Vagina (tissue), 2 donors: ENCODE measurements at places on chromosomes 13 and 19.

GRCh38 chr13:98055623-98056022 lies 87.3 kb upstream of the FARP1 start:
- DNase-seq: no peak

GRCh38 chr19:5017235-5017634 lies 48.3 kb downstream of the KDM4B start:
- no peak for DNase-seq

- no peak for DNase-seq
Observed at GRCh38 chr13:102556806-102557205, 40.0 kb upstream of the TPP2 start.

DNA sequence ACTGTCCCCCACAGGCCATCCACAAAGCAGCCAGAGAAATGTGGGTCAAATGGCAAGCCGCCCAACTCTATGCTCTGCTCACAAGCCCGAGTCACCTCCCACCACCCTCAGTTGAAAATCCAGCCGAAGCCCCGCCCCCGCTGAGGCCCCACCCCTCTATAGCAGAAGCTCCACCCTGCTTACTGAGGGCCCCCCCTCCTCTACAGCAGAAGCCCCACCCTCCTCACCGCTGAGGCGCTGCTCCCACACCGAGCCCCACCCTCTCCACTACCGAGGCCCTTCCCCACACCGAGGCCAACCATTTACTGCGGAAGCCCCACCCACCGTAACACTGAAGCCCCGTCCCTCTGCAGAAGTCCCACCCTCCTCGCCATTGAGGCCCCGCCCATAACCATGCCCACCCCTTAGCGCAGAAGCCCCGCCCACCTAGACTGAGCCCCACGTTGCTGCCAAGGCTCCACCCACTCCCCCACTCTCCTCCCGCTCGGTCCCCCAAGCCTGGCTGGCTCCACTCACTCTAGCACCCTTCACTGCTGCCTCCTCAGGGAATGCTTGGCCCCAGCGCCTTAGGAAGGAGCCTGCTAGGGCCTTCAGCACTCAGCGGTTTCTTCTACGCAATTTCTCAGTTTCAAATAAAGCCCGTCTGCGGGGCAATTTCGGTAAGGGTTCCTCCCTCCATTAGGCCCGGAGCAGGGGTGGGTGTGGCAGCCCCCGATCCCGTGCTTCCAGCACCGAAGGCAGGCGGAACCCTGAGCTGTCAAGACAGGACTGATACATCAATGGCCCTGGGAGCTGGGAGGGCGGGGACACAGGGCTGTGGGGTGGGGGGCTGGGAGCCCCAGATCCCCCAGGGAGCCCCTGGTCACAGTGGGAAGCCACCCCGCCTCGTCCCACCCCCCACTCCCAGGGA lies 9.0 kb upstream of the MYDGF start:
- DNase-seq: no peak

DNA sequence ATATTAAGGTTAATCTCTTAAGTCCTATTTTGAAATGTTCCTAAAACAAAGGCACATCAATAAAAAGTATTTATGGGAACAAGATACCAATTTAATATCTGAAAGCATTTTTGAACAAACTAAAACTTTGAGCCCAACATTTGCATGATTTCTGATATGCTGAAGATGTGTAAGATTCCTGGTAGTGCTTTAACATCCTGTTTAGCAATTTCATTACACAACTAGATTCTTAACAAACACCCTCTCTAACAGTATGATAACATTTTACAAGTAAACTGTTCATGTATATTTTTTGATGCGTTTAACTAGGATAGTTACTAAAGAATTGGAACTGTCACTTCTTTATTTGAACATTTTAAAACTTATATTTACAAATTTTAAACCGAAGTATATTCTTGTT lies 63.9 kb downstream of the DACH1 start:
- no peak for DNase-seq

- no peak for DNase-seq
Observed at GRCh38 chr13:37899753-37900152, 30.2 kb upstream of the TRPC4 start.

DNA sequence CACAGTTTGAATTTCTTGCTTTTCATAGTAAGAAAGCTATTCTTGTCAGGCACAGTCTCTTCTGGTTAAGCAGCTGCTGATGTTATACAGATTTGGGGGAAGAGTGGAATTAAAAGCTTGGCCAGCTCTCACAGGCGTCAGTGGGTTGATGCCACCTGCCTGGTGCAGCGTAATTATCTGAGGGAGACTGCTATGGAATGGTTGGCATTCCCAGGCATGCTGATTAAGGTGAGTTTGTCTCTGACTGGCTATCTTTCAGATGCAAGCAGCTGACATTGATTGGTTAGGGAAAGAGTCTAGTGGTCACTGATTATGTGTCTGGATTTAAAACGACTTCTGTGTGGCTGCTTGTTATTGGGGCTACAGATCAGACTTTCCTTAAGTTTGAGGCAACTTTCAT lies 948.4 kb downstream of the UQCRFS1 start:
- no peak for DNase-seq

DNA sequence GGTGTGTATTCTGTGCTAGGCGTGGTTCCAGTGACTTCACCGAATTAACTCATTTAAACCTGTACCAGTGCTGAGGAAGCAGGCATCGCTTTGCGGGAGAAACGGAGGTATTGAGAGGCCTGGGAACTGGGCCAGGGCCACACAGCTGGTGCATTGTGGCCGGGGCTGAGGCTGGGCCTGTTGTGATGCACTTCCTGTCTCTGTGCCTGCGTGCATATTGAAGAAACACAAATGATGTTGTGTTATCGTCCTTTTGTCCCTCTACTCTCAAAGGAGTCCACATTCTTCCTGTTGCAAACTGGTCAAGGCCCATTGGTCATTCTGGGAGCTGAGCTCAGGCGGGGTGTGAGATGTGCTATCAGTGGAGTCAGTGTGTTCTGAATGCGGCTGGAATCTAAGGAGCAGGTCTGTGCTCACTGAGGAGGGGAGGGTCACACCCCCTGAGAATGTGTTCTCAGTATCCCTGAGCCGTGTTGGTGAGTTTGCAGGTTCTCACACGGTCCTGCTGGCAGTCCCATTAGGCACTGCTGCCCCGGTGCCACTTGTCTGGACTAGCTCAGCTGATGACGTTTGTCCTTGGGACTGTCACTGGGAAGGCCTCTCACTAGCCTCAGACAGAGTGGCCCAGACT lies 62.1 kb downstream of the ARHGEF7 start:
- DNase-seq: no peak

GRCh38 chr13:80463673-80464352 lies 122.9 kb upstream of the SPRY2 start:
- no peak for DNase-seq

DNA sequence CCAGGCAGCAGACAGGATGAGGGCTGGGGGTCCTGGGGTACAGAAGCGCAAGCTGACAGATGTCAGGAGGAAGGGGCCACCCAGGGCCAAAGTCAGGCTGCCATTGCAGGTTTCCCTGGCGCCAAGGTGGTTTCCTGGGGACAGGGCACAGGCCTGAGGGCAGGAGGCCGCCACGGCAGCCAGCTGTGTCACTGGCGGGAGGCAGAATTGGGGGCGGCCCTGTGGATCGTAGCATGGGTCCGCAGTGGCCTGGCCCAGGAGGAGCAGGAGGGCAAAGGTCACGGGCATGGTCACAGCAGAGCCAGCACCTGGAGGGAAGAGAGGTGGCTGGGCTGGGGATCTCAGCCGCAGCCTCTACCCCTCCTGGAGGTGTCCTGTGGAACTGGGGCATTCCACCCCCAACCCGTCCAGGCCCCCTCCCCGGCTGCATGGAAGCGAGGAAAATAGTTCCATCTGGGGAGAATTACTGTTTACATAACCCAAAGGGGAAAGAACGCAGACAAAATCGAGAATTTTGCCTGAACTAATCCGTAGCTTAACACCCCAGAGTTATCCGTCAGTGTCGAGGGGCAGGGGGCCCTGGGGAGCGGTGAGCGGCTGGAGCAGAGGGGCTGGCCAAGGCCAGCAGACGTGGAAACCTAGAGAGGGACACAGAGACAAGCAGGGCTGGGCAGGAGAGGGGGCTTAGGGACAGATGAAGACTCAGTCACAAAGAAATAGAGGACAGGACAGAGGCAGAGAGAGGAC lies 1.9 kb downstream of the NTN5 start:
- no peak for DNase-seq

DNA sequence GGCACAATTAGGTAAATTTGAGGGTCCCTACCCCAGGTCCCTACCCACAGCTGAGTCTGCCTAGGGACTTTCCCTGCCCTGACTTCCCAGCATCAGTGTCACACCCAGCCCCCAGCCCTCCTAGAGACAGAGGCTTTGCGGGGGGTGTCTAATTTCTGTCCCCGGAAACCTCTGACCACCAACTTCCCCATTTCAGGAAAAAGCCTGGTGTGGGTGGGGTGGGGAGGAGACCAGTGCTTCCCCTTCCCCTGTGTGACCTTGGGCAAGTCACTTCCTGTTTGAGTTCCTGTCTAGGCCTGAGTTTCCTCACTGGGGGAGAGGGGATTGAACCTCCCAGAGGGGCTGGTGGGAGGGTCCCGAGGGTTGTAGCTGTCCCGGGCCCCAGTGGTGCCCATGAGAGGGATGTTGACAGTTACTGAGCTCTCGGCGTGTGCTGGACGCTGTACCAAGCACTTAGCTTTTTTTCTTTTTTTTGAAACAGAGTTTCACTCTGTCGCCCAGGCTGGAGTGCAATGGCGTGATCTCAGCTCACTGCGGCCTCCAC lies 7.9 kb downstream of the VASP start:
- DNase-seq: no peak
